Activated CD4-positive, alpha-beta memory T cell treated with anti-CD3 and anti-CD28 coated beads for 36 hours (primary cell): ENCODE measurements at places on chromosomes 4 and X. TPM values are rescaled to one million over a fixed set of nuclear protein-coding genes. Genes with fewer than 3 reads are reported as not detected.

The DDIT4L gene
- total RNA-seq: 0.34 TPM

The XAGE1B gene
- total RNA-seq: not detected

The SMIM31 gene
- total RNA-seq: not detected

The DCAF4L1 gene
- total RNA-seq: 0.17 TPM

The ZNF518B gene
- 14.7 TPM for total RNA-seq

The NALF2 gene
- 0.44 TPM for total RNA-seq

The GALNTL6 gene
- not detected for total RNA-seq

The TAF7L gene
- total RNA-seq: not detected

The STOX2 gene
- total RNA-seq: not detected

The MAGEA4 gene
- total RNA-seq: not detected

DNA sequence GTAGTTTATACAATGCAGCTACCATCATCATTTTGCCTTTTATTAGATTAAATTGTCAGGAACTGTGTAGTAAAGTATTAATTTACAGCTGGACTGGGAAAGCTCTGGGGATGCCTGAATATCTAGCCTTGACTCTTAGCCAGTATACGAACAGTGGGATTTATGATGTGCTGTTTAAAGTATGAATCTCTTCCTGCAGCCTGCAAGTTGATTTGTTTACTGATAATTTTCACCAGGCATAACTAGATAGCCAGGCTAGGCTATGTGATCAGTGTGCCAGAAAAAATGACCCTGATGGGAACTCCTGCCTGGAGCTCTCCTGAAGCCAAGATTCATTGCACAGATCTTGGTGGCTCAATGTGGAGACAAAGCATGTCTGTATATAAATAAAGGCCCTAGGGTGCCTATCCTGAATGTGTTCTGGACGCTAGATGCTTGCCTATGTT, 119.2 kb downstream of the SCLT1 start:
- DNase-seq: no peak

- no peak for DNase-seq
Observed at GRCh38 chr4:11881364-11881763, 452.7 kb upstream of the HS3ST1 start.

DNA sequence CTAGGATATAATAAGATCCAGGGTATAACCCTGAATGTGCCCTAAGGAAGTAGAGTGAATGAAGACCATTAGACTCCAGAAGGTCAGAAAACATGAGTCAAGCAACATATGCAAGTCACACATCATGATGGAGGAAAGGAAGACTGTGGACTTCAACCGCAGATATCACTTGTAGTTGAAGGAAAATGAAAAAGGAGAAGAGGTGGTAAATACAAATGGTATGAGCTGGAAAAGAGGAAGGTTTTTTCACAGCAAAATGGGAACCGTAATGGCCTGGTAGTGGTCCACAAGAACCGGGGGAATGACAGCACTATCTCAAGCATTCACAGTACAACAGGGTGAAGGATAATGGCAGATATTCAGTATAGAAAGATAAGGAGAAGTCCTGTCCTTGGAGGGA, 5.2 kb upstream of the SCFD2 start:
- no peak for DNase-seq

DNA sequence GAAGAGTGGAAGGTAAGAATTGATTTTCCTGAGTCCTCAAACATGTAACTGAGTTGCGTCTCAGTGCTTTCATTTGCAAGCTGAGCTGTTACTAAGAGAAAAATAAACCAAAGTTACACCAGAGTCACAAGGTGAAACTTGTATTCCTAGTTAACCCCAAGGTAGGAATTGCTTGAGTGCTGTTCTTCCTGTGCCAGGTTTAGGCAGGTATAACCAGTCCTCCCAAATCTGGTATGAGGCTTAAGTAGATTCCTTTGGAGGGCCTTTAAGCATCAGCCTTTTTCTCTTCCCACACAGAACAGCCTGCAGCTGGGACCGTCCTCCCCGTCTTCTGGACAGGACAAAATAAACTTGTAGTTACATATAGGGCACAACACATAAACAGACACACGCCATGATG, 2.3 kb upstream of the BTC start:
- no peak for DNase-seq

GRCh38 chr4:3792813-3793212, 26.6 kb downstream of the ADRA2C start:
- DNase-seq: no peak

GRCh38 chr4:125849869-125850268, 535.1 kb downstream of the FAT4 start:
- no peak for DNase-seq

DNA sequence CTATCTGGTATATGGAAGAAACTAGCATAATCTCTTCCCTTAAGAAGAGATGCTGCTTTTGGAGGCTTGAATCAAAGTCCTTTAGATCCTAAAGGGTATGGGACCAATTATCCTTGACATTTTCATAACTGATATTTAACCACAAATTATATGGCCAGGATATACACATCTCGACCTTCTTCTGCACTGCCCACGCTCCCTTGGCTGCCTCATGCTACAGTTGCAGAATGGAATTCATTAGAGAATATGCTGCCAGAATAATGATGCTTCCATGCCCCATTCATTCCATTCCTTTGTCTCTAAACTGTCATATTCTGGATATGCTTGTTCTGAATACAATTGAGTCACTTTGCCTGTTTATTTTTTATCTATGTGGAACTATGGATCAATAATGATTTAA, 157.1 kb upstream of the PACRGL start:
- no peak for DNase-seq

DNA sequence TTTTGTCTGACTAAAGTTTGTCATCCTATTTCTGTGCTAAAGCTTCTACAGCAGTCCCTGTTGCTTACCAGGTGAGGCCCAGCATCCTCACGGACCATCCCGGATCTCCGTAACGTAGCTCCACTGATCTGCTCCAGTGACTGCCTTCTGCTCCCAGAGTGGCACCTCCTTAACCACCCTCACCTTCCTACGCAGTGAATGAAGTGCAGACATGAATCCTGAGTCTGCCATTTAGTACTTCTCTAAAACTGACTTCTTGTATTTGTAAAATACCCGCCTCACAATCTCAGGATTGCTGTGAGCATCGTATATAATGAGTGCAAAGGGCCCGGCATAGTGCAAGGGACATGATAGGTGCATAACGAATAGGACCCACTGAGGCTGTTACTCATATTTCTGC, 27.7 kb upstream of the ACSL1 start:
- DNase-seq: no peak

- DNase-seq: no peak
Observed at GRCh38 chr4:67684839-67685531, 16.0 kb downstream of the UBA6 start.

- no peak for DNase-seq
Observed at GRCh38 chr4:5984843-5985242, 33.4 kb downstream of the C4orf50 start.

DNA sequence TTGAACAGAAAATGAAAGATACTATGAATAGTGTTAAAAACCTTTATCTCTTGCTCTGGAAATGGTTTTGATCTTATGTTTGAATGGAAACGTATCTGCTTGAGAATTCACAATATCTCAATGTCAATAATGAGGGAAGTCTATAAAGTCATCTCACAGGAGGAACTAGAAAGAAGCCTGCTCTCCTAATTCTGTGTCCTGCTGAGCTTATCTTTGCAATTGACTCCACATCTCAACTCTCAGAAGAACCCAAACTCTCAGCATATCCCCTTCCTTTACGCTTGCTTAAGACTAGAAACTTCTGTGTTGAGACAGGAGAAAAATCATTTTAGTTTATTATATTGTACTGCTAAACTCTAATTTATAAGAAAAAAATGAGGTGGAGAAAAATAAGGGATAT, 8.3 kb upstream of the PF4V1 start:
- DNase-seq: no peak

DNA sequence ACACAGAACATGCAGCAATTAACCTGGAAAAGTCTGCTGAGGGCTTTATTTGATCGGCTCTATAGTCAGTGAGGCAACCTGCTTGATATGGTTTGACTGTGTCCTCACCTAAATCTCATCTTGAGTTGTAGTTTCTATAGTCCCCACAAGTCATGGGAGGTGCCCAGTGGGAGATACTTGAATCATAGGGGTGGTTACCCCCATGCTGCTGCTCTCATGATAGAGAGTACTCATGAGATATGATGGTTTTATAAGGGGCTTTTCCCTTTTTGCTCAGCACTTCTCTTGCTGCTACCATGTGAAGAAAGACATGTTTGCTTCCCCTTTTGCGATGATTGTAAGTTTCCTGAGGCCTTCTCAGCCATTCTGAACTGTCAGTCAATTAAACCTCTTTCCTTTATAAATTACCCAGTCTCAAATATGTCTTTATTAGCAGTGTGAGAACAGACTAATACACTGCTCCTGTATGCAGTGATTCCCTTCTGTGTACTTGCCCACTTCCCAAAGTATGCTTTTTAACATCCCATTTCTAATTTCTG, 78.2 kb downstream of the NPFFR2 start:
- no peak for DNase-seq

- DNase-seq: no peak
Observed at GRCh38 chrX:153968255-153968654, 3.4 kb downstream of the HCFC1 start.

DNA sequence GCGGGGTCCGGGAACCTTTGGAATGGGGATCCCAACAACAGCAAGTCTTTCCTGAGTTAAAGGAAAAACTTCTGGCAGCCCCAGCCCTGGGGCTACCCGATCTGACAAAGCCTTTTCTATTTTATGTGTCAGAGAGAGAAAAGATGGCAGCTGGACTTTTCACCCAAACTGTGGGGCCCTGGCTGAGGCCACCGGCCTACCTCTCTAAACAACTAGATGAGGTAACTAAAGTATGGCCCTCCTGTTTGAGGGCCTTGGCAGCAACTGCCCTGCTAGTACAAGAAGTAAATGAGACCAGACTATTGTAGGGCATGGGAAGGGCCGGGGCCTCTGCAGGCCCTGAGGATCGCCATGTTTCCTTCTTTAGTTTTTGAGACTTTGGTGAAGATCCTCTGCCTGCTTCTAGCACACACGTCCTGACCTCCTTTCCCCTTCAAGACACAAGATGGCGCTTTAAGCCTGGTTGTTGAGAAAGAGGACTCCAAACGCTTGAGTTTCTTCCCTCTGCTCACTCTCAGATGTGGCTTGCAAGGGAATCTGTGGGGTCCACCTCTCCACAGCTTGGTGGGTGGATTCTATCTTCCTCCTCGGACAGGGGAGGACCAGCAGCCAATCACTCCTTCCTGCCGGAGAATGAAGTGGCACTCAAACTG, 18.5 kb upstream of the DRD5 start:
- peak; percentile 45 for DNase-seq

GRCh38 chr4:148225639-148226038, 216.6 kb downstream of the NR3C2 start:
- DNase-seq: no peak

GRCh38 chrX:49282647-49283011, 13.0 kb downstream of the PPP1R3F start:
- no peak for DNase-seq

DNA sequence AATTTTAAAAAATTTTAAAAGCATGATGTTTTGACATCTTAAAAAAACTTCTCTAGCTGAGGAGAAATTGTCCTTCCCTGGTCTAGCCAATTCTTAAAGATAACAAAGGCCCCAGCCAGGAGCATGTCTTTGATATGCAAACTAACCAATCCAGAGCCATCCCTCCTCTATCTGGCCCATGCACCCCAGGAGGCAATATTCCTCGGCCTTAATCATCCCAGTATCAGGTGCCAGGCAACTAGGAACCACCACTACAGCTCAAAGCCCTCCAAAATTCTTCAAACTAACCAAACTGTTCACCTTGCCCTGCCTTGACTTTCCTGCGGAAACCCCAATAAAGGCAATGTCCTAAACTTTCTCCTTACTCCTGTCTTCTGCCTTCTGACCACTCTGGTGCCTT, 97.8 kb upstream of the USP9X start:
- DNase-seq: no peak

- DNase-seq: no peak
Observed at GRCh38 chr4:77199701-77200100, 42.7 kb downstream of the CCNG2 start.

GRCh38 chr4:4245172-4245571, 2.9 kb downstream of the TMEM128 start:
- DNase-seq: no peak

DNA sequence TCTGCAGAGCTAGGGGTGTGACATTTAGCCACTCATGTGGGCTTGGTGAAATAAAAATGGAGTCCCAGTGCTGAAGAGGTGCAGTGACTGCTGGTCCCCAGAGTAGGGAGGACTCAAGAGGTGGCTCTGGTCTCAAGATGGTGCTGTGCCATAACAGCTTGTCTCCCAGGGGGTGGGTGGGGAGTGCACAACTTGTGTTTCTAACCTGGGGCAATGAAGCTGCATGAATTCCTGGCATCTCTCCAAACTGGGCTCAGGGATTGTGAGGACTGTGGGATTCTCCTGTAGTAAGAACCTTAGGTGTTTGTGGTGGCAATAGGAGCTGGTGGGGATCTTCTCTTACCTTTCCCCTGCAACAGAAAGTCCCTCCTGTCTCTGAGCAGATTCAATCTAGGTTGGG, 278.9 kb upstream of the SFRP2 start:
- no peak for DNase-seq

DNA sequence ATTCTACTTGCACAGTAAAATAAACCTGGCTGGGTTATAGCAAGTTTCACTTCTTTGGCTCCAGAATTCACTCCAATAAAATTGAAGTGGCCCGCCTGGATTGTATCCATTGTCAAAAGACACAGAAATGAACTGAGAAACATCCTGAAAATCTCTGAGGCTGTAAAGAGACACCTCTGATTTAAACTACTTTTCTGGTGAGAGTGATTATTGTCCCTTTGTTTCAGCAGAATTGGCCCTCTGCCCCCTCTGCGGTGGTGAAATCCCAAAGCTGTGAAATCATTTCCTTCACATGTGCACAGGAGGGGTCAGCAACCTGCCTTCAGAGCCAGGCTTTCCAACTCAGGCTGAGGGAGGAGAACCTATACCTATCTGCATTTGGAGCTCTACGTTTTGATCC, 23.0 kb downstream of the GAB3 start:
- DNase-seq: no peak

GRCh38 chr4:40587826-40588225, 41.8 kb downstream of the RBM47 start:
- DNase-seq: no peak

- no peak for DNase-seq
Observed at GRCh38 chrX:8403988-8404387, 60.6 kb upstream of the VCX3B start.

DNA sequence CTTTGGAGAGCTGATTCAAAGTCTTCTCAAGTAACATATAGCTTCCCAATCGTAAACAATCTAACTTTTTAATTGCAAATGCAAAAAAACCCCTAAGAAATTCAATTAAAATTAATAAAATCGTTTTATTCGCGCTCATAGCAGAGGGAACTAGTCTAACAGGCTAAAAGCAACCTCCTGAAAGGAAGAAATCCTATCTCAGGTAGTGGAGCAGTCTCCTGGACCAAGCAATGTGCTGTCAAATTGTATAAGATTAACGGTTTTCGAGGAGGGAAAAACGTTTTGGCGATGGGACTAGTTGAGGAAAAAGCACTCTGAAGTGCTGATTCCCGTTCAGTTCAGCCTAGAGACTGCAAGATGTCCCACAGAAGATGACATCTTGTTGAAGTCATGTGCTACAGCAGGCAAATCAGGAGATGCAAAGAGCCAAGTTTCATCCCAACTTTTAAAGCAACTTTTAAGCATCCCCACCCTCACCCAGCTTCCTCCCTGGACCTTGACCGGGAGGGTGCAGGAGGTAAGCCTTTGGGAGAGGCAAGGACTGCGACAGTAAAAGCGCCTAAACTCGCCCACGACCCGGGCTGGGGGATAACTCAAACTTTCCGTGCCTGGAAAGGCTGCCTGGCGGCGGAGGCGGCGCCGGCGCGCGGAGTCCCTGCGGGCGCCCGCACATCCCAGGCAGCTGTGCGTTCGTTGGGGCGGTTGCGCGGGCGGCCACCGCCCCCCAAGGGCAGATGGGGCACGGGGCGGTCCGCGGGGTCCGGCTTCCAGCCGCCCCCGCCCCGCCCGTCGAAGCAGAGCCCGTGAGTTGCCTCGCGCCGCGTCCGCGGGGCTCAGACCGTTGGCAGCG, 784 bp downstream of the MAP7D3 start:
- peak; percentile 66 for DNase-seq
